Dermis lymphatic vessel endothelial cell (primary cell): ENCODE measurements at places on chromosomes 16 and 17. TPM values are rescaled to one million over a fixed set of nuclear protein-coding genes. Genes with fewer than 3 reads are reported as not detected.

The KRTAP2-1 gene
- not detected in 2 replicates for total RNA-seq

The RNU2-1 gene
- total RNA-seq = not detected in 2 replicates

The PPP1R1B gene
- total RNA-seq = not detected in 2 replicates

The DNAAF8 gene
- 0.17 and 0.33 TPM in 2 replicates for total RNA-seq
